ENCODE measurements at places on chromosomes 2 and 18.

DNA sequence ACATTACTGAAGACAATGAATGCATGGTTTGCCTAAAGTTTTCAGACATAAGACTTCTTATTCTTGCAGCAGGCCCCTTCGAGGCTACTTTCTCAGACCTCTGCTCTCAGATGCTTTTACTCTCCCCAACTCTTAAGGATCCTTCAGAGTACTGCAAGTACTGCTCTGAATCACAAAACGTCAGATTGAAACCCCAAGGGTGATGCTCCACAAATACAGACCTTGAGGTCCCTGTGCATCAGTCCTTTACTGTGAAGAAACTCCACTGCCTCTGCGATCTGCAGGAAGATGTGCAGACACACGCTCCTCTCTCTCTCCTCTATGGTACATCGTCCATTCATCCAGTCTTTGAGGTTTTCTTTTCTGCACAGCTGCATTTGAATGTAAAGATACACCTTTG, 52.8 kb downstream of the EIF2AK3 start:
- no peak for DNase-seq

DNA sequence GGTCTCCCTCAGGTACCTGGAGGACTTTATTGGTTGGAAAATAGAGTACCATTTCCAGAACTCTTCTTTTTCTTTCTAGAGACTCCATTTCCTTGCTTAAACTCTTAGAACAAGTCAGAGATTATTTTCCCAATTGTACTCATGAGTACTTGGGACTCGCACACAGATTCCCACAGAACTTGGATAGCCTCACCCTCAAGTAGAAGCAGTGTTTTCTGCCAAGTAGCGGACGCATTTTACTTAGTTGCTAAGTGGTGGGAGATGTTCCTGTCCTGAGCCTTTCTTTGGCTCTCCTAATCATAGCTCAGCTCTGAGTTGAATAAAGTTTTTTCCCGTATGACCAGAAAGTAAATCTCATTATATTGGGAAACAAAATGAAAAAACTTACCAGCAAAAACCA, 17.2 kb downstream of the SLC30A3 start:
- no peak for DNase-seq

DNA sequence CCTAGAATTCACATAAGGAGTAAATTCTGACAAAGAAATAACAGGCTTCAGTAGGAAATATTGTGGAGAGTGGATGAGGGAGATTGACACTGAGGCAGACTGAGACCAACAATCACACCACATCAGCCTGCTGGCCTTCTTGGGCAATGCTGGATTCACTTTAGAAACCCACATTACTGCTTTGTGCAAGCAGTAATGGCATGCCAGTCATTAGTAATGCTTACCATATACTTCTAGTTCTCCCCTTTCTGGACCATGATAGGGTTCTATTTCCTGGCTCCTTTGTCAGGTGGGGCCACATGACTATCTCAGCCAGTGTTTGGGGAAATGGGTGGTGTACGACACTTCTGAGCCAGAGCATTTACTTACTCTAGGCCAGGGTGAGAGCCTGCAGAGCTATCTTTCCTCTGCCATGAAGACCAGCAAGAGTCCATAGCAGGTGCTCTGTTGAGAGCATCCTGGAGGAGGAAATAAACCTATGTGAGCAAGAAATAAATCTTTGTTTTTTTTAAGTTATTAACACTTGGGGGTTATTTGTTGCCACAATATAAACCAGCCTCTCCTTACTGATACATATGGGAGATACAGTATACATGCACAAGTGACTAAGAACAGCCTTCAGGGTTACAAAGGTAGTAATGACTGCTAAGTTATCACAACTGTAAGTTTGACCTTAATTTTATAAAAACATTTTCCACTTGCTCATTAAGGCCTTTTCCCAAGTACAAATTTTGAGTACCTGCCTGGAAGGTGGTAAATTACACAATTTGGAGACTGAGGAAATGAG, 89.3 kb upstream of the TANK start:
- no peak for DNase-seq

- DNase-seq: no peak
Measured at GRCh38 chr18:28903306-28903705, 726.4 kb upstream of the CDH2 start.

GRCh38 chr2:138724729-138725459, 55.3 kb downstream of the NXPH2 start:
- DNase-seq: no peak

DNA sequence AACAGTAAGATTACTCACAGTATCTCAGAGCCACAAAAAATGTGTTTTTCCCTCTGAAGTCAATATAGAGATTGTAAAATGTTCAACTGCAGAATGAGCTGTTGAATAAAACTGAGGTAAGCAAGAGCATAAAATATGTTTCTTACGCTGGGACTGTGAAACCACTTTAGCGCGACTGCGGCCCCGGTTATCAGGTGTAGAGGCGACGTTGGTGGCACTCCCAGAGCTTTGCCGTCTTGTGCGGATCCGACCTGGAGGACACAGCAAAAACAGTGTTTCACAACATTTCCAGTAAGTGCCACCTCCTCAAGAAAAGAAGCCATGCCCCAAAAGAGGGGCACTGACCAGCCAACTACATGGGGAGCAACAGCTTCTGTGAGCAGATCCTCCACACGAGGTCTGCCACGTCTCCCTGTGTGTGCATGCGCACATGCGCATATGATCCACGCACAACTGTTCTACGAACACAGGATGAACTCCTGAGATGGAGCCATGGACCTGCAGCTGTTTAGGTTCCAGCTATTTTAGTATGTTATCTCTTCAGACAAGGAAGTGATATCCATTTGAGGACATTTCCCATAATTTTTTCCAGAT, 100.7 kb upstream of the RNU4ATAC start:
- DNase-seq: no peak

DNA sequence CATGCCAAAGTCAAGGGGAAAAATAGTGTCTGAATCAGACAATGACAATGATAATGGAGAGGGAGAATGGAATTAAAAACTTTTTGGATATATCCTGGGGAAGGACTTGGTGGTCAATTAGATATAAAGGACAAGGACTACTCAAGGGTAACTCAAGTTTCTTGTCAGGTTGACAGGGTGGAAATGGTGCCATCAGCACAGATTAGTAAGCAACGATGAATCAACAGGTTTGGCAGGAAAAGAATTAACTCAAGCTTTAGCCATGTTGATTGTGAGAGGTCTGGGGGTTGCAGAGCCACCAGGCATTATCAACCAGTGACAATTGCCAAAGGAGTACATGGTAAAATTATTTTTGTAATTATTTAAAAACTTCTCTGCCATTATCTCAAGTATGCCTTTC, 35.8 kb upstream of the SPATS2L start:
- DNase-seq: no peak

- no peak for DNase-seq
Measured at GRCh38 chr18:12645751-12646203, 12.1 kb downstream of the SPIRE1 start.

- no peak for DNase-seq
Measured at GRCh38 chr2:73075477-73076373, 4.2 kb upstream of the SFXN5 start.

GRCh38 chr2:63435070-63435469, 153.2 kb downstream of the WDPCP start:
- DNase-seq: no peak

DNA sequence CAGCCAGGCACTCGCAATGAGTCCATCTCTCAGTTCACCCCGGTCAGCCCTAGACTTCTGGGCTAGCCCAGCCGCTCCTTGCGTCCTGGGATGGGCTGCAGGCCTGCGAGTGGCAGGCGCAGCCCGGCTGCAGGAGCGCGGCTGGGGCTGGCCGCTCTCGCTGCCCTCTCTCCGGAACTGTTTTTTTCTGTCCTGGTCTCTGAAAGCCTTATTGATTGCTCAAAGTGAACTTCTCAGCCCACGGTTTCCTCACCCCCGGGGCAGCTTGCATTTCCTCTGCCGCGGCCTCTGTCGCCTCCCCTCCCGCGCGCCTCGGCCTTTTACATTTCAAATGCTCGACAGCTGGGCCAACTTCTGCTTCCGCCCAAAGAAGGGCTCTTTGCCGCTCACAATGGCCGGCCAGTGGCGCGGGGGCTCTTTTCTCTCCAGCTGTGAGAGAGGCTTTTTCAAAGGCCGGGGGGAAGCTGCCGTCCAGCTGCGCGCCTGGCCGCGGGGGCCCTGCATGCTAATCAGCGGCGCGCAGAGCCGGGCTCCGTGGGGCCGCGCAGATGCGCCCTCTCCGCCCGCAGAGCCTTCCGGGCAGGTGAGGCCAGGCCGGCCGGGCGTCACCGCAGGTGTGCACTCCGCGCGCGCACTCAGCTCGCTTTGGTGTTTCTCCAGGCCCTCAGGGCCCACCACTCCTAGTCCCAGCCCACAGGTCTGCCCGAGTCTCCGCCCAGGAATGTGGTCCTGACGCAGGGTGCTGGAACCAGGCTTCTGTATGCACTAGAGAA, 513.8 kb downstream of the RNF144A start:
- no peak for DNase-seq

DNA sequence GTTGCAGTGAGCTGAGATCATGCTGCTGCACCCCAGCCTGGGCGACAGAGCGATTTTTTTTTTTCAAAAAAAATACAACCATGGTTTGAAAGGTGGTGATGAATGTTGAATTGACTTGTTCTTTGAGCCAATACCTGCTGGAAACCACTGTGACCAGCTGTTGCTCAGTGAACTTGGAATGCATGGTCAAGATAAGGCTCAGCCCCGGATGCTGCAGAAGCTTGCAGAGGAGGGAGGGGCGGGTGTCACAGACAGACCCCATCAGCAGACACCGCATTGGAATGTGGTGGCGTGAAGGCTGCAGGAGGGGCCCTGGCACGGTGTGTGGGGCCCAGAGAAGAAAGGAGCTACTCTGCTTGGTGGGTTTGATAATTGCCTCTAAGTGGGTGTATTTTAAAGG, 91.6 kb downstream of the ITGB1BP1 start:
- no peak for DNase-seq

GRCh38 chr2:171317492-171318125, 116.2 kb downstream of the METTL8 start:
- no peak for DNase-seq

- DNase-seq: no peak
Measured at GRCh38 chr2:152396051-152396511, 61.1 kb downstream of the FMNL2 start.

DNA sequence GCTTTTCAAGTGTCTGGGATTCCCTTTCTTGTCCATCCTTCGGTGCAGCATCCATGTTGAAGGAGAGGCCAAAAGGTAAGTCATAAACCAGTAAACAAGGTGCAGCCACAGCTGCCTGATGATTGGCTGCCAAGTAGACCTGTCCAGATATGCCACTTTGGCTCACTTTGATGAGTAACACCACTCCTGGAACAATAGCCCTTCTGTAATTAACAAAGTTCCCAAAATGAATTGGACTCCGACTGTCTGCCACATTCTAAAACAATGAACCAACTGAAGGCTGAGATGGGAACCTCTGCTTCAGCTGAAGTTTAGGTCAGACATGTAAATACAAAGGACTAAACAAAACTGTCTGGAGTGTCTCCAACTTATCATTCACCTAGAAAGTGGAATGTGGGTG, 82.2 kb upstream of the LGALSL start:
- DNase-seq: no peak

GRCh38 chr18:136433-136832, 21.9 kb upstream of the USP14 start:
- peak; percentile 12 for DNase-seq

DNA sequence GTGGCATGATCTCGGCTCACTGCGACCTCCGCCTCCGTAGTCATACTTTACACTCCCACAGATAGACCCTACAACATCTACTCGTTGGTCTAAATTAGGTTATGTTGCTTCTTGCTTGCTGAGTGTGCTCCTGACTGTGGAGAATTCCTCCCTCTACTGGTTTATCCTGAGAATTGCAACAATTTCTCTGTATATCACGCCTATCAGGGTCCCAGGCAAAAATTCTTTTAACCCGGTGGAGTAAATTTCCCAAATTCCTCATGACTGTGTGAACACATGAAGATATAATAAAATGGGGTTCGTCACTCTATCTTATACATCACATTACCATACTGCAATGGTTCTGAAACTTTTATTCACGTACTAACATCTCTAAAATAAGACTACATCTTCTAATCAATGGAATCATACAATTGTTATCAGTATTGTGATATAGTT, 156.7 kb downstream of the EVA1A start:
- no peak for DNase-seq

DNA sequence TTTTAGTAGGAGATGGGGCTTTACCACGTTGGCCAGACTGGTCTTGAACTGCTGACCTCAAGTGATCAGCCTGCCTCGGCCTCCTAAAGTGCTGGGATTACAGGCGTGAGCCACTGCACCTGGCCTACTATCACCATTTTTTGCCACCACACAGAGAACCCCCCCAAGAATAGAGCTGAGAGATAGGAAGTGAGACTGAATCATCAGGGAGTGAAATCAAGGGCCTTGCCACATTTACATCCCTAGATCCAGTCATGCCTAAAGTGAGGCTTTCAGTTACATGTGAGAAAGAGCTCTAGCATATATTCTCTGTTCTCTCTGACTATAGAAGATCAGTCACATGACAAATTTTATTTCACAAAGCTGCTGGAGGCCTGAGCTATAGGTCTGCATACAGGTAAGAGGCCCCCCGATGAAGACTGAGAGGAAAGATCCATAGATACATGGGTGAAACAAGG, 28.0 kb upstream of the KCMF1 start:
- DNase-seq: no peak

GRCh38 chr2:217097346-217097745, 237.5 kb upstream of the TNP1 start:
- DNase-seq: no peak

- DNase-seq: no peak
Measured at GRCh38 chr2:147589127-147589526, 255.7 kb upstream of the ACVR2A start.

DNA sequence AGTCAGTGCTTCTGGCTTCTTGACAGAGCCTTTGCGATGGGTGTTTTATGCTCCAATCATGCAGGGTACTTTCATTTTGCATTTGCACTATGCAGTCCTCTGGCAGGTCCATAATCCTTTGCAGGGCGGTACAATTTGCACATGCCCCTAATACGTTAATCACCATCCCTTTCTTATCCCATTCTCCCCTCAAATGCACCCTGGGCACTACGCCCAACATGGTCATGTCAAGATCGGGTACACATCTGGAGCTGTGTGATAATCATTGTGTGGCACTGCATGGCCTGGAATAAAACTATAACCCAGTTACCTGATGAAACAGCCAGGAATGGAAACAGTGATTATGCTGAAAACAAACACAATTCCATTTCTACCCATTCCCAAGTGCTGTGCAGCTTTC, 27.7 kb downstream of the LOXHD1 start:
- no peak for DNase-seq

GRCh38 chr2:118177884-118178283, 89.6 kb downstream of the INSIG2 start:
- DNase-seq: no peak

All from T-helper 22 cell (primary cell).